MM.1S (cell line): ENCODE measurements at places on chromosomes 3 and 15.

DNA sequence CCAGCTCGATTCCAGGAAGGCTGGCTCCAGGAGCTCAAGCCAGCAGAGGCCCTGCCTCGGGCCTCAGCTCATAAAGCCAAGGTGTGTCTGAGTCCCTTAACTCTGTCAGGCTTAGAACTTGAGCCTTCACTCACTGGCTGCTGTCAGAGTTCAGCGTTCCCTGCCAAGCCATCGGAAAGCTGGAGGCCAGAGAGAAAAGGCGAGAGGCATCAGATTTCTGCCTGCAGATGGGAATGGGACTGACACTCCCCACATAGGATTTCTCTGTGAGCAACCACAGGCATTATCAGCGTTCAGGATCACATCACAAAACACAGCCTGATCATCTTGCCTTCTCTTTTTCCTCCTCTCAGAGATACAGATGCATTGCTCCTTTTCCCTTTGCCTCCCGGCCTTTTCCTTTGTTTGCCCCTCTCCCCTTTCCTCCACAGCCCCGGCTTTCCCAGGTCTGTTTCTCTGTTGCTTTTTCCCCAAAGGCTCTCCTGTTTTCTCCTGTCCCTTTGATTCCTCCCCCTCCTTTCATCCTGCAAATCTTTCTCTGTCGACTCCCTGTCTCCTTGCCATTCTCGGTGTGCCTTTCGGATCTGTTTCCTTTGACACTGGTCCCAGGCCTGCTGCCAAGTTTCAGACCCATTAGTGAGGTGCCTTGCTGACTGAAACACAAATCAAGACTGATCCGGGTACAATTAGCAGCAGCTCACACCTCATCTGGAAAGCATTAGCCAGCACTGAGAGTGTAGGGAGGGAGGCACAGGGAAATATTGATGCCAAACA lies 44.5 kb upstream of the BOC start:
- DNase-seq = no peak

DNA sequence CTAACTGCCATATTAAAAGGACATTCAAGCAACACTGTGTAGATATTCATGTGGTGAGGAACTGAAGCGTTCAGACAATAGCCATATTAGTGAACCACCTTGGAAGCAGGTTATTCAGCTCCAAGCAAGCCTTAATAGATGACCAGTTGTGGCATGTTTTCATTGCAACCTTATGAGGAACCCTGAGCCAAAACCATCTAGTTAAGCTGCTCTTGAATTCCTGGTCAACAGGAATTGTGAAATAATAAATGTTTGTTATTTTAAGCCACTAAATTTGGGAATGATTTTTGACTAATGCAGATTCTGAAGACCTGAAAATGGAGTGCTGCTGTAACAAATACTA lies 73.0 kb downstream of the SPRED1 start:
- DNase-seq = no peak

GRCh38 chr3:135597855-135598254 lies 367.7 kb upstream of the PPP2R3A start:
- no peak for DNase-seq

DNA sequence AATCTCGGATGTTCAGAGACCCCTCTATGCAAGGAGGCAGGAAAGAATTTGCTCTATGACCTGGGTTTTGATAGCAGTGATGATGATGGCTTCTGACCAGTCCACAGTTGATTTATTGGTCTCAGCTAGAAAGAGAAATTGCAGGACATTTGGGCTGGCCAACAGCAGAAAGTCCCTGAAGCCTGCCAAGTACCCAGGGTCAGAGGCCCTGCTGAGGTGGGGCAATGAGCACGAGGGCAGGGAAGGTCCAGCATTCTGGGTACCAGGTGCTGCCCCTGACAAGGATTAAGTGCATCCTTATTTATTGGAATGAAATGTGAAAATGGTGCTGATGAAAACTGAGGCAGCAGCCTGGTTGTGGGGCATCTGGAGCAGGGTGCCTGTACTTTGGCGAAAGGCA lies 19.8 kb downstream of the C3orf62 start:
- DNase-seq = no peak

GRCh38 chr3:52197499-52197841 lies 490 bp upstream of the ALAS1 start:
- no peak for DNase-seq

DNA sequence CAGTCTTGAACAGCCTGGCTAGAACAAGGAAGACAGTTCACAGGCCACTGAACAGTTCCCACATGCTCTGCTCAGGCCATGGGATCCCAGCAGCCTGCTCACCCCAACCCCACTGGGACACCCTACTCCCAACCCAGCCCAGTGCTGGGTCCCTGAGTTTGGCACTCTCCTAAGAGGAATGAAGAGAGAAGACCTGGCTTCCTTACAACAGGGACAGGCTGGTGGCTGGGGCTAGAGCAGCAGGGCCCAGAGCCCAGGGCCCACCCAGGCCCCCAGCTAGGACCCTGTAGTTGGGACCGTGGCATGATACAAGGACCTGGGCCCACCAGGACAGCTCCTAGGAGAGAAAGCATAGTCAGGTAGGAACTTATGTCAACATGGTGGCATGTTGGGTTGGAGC lies 43.4 kb downstream of the SEMA3G start:
- DNase-seq = no peak

DNA sequence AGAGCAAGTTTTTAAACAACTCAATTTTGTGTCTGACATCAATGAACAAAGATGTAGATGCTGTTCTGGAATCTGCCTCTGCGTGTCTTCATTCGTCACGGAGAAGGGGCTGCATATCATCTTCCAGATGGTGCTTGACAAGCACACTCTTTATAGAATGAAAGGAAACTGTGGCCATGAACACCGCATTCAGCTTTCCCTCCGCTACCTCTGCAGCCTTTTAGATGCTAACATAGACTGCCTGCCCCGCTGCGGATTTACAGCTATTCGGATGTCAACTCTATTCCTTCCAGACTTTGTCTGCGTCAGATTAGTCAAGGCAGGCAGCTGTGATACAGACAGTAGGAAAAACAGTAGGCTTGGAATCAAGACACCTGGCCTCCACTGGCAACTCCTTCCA lies 232.9 kb downstream of the TJP1 start:
- DNase-seq = no peak

GRCh38 chr3:141353652-141354495 lies 14.4 kb upstream of the ZBTB38 start:
- no peak for DNase-seq

DNA sequence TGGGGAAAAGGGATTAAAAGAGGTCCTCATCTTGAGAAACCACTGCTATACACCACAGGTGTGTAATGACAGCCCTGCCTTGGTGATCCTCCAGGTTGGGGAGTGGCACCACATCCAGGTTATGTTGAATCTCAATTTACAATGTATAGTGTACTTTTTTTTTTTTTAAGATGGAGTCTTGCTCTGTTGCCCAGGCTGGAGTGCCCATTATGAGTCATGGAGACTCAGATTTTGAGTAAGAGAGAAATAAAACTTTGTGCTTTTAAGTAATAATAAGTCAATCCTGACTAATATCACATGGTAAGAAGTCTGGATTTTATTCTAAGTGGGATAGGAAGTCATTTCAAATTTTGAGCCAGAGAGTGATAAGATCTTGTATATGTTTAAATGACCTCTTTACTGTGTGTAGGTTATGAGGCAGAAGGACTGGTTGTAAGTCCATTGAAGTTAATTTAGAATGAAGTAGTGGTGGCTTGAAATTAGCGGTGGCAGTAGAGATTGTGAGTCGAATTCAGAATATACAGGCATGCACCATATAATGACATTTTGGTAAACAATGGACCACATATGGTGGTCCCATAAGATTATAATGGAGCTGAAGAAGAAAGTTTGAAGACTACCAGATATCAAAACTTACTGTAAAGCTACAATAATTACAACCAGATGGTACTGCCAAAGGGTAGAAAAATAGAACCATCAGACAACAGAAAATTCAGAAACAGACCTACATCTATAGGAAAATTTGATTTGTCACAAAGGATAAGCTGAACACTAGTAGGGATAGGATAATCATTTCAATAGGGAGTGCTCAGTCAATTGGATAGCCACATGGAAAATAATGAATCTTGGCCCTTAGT lies 20.7 kb downstream of the POPDC2 start:
- peak; percentile 35 for DNase-seq

GRCh38 chr3:148510561-148510960 lies 187.1 kb upstream of the AGTR1 start:
- no peak for DNase-seq

DNA sequence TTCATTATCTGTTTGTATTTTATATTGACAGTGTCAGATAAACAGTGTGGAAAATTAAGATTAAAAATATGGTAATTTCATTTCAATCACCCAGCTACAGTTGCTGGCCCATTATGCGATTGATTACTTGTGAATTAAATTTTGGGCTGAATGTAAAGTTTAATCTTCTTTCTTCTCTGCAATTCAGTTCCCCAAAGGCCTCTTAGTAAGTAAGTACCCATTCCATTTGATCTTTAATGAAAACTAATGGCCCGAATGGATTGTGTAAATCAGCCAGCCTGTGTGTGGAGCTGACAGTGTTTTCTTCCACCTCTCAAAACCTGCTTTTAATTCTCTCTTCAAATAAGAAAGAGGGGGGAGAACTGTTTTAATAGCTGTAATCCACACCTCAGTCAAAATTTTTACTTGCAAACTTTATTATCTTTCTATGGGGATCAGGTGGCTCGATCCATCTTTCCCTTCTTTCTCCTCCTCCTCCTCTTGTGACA lies 307.1 kb downstream of the IL20RB start:
- DNase-seq = no peak

DNA sequence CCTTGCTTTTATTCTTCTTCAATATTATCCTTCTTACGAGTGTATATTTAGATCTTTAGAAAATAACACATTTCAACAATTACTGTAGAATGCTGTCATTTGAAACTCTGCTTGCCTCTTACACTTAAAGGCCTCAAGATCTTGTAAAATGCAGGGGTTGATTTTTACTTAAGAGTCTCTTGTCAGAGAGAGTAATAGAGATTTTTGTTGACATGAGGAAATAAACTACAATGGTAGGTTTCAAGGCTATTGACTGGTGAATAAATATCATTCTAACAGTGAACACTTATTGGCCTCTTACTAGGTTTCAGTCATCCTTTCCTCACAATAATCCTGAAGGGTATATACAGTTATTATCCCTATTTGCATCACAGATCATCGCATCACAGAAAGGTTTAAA lies 344.6 kb downstream of the GBE1 start:
- no peak for DNase-seq

DNA sequence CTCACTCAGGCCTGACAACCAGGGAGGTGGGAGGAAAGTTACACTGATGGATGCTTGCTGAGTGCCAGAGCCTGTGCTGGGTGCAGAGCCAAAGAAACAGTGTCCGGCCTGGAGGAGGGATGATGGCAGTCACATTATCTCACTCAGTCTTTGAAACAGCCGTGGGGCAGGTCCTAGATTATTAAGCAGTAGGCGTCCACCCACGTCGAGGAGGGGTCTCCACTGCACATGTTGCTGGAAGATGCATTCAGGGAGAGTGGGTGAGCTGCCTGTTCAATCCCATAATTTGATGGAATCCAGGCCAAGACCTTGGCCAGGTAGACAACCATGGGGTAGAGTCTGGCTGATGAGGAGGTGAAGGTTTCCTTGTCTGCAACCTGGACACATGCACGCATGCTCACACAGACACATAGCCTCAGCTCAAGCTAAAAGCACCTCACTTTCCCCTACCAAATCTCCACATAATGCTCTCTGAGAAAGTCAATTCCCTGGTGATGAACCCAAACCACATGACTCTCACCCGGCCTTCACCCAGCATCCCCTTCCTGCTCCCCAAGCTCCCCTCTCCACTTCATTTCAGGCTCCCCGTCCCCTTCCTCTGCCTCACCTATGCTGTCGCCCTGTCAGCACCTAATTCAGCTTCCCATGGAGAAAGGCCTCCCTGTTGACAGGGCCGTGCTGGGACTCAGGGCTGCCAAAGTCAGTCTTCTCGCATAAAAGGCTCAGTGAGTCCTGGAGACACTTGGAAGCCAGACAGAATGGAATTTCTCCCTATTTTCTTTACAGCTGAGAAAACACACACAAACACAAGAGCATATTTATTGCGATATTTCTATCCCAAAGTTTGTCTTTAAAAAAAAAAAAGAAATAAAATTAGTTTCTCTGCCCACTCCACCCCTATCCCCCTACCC lies 29.8 kb downstream of the ACAN start:
- DNase-seq = no peak

DNA sequence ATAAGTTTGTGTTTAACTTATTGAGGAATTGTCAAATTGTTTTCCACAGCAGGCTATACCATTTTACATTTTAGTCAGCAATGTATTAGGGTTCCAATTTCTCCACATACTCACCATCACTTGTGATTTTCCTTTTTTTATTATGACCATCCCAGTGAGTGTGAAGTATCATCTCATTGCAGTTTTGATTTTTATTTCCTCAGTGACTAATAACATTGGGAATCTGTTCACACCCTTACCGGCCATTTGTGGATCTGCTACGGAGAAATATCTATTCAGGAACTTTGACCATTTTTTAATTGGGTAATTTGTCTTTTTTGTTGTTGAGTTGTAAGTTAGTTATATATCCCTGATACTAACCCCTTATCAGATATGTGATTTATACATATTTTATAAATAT lies 54.8 kb upstream of the LMCD1 start:
- no peak for DNase-seq

- DNase-seq = no peak
Observed at GRCh38 chr3:187015903-187016638, 85.7 kb downstream of the ST6GAL1 start.

GRCh38 chr3:20235796-20236195 lies 49.8 kb upstream of the SGO1 start:
- DNase-seq = no peak

DNA sequence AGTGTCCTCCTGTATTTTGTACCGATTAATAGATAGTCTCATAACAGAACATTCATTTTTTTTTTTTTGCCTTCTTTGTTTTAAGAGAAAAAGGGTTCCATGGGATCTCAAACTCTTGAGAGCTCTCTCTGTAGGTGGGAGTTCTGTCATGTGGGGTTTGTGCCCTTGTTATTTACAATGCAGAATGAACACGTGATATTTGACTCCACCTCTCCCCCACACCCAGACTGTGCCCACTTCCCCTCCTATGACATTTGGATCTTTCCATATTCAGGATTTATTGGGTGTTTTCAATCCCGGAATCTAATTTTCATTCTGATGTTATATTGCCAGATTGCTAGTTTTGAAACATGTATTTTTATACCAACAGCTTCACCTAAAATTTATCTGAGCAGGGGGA lies 49.5 kb downstream of the ARPP21 start:
- DNase-seq = no peak

- DNase-seq = no peak
Observed at GRCh38 chr3:126985132-126985985, 2.4 kb downstream of the PLXNA1 start.

DNA sequence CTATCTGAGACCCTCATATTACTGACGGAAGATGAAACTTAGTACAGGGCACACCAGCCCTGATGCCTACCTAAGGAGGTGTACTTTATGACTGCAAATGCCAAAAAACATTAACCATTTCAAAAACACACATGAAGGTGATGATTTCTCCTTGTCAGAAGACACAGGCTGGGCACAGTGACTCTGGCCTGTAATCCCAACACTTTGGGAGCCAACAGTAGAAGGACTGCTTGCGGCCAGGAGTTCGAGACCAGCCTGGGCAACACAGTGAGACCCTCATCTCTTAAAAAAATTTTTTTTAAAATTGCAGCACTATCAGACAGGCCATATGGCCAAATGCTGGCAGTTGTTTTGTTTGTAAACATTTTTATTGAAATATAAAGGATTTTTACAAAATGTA lies 73.5 kb downstream of the LRIG1 start:
- no peak for DNase-seq

GRCh38 chr15:94001255-94001801 lies 230.0 kb upstream of the MCTP2 start:
- DNase-seq = no peak
